Sciatic nerve (tissue), 2 donors: ENCODE measurements at places on chromosomes 3 and 15.

GRCh38 chr15:69806287-69806915 is 291.3 kb downstream of the TLE3 start:
- DNase-seq: no peak

DNA sequence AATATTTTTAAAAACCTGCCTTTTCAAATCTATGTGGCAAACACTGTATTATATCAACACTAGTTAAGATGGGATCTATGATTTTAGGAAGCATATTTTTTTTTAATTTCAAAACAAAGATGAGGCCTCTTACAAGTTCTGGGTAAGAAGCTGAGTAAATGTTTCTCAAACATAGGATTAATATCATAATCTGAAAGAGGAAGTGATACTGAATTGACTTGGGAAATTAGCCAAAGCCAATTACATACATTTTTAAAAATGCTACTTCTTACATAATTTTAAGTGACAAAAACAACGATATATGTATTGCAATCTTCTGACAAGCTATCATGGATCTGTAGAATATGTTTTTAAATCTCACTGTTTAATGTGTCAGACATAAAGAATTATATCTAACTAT is 135.1 kb upstream of the UBP1 start:
- DNase-seq: no peak

GRCh38 chr3:100311011-100311410 is 23.5 kb upstream of the NIT2 start:
- DNase-seq: no peak

- no peak for DNase-seq
Measured at GRCh38 chr3:54856271-54856670, 71.6 kb downstream of the LRTM1 start.

DNA sequence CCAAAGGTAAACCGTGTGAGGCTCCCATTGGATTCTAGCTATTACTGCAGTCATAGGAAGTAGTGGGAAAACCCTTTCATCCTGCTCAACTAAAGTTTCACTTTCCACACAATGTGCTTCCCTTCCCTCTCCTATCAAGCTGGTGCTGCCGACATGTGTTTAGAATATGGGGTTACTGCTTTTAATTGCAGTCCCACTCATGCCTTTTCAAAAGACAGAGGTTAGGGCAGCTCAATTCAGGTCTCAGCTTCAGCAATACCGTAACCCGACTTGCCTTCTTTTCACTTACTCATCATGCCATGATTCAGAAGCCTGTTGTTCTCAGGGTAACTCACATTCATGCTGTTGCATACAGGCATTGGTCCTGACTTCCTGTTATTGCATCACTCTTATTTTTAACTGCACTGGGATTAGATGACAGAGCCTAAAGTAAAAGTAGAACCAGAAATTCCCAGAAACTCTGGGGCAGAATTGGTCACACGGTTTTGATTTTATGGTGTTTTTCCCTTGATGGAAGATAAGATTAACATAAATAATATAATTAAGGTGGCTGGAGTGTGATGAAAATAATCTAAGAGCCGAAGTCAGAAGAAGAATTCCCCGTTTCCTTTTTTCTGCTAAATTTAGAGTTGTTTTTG is 45.7 kb downstream of the C2CD4B start:
- DNase-seq: no peak

DNA sequence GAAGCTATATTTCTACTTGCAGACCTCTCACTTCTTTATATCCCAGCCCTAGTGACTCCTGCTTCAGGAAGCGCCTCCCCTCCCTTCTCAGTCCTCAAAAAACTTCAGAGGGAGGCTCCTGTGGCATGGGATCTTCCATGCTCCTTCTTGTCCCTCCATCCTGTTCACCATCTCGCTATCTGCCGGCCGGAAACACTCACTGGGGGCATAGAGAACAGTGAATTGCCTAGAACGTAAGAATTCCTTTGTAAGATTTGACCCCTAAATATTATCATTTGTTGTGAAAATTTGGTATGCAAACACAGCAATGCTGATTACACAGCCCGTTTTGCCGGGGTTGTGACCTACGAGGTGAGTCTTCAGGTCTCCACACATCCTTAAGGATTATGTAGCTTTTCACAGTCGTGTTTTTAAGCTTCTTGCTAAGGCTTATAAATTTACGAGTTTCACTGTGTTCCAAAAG is 218.7 kb upstream of the ATP10A start:
- no peak for DNase-seq

GRCh38 chr3:56782215-56782614 is 19.5 kb downstream of the ARHGEF3 start:
- no peak for DNase-seq

DNA sequence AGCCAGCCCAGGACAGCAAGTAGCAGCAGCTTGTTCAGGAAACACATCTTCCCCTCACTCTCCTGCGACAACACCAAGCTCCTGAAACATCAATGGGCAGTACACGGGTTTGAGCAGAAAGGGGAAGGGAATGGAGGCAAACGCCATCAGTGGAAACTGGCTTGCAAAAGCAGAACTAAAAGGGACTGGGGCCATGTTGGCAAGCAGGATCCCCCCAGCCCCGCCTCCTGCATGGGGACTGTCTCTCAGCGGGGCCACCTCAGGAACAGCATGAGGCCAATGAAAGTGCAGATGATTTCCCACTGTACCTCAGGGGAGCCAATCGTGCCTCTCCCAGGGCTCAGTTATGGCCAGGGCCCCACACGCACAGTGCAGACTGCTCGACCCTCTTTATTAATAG is 6.8 kb downstream of the CDAN1 start:
- no peak for DNase-seq

DNA sequence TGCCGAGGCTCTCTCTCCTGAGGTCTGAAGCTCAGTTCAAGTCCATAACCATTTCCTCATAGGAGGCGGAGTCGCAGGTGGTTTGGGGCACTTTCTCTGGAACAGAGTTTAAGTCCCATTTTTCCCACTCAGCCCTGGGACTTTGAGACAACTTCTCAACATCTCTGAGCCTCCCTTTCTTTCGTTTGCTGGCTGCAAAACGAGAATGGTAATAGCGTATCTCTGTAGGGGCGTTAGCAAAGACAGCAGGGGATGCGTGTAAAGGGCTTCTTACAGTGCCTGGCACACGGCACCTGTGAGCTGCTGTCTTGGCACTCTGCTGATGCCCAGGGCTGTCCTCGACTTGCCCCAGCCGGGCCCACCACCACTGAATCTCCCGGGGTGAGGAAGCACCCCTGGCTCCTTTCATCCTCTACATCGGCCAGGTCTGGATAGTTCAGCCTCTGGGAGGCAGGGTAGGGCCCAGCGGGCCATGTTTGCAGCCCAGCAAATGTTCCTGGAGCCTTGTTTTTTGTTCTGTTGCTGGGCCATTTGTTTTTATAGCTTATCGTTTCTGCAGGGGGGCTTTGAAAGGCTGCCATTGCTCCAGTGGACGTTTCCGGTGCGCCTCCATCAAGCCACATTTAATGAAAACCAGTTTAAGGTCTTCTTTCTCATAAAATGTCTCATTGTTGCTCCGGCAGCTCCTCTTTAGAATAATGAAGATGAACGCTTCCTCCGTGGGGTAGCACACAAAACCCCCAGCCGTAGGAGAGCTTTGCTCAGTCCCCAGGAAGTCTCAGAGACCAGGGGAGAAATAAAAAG is 60.0 kb upstream of the WNT5A start:
- DNase-seq: no peak

DNA sequence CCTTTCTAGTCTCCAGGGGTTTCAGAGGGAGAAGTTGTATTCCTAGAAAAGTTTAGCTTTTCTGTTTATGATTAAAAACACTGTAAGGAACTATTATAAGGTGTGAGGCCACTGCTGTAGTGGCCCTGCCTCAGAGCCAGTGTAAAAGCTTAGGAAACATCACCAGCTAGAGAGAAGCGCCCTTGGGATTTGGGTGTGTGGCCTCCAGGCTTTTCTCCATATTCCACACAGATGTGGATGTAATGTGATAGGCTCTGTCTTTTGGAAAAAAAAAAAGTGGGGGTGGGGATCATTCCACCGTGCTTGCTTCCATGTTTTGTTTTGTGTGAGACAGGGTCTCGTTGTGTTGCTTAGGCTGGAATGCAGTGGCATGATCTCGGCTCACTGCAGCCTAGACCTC is 13.9 kb downstream of the SEC61A1 start:
- no peak for DNase-seq

GRCh38 chr3:181512787-181513186 is 198.9 kb upstream of the SOX2 start:
- DNase-seq: no peak

GRCh38 chr3:49399461-49399860 is 12.3 kb downstream of the RHOA start:
- DNase-seq: no peak

DNA sequence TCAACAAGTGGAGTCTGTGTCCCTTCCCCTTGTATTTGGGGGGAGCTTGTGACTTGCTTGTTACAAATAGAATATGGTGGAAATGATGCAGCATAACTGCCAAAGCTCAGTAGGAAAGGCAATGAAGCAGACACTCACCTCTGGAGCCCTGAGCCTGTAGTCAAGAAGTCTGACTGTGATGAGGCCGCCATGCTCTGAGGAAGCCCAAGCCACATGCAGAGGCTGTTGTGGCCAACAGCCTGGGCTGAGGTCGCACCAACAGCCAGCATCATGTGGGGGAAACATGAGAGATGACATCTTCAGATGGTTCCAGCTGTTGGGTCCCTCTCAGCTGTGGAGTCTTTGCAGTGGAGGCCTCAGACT is 161.4 kb downstream of the CHSY1 start:
- DNase-seq: no peak

DNA sequence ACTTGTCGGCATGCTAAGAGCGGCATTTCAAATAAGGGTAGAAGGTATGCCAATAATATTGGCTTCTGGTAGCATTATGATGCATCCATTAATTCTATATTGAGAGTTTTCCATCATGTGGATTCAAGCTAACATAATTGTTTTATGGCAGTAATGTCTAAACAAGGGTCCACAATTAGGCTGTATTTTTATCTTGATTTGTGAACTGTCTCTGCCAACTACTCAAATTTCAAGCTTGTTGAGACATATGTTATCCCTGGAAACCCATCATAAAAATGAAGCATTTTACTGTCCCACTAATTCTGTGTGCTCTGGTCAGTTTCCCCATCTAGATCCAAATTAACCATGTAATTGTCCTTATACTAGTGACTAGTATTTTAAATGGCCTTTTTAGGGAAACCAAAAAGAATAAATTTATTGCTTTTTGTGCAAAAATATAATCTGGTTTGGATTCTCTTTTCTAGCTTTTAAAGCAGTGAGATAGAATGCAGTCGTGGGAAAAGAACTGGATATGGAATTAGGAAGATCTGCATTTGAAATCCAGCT is 1.2 kb upstream of the OSTN start:
- DNase-seq: no peak

DNA sequence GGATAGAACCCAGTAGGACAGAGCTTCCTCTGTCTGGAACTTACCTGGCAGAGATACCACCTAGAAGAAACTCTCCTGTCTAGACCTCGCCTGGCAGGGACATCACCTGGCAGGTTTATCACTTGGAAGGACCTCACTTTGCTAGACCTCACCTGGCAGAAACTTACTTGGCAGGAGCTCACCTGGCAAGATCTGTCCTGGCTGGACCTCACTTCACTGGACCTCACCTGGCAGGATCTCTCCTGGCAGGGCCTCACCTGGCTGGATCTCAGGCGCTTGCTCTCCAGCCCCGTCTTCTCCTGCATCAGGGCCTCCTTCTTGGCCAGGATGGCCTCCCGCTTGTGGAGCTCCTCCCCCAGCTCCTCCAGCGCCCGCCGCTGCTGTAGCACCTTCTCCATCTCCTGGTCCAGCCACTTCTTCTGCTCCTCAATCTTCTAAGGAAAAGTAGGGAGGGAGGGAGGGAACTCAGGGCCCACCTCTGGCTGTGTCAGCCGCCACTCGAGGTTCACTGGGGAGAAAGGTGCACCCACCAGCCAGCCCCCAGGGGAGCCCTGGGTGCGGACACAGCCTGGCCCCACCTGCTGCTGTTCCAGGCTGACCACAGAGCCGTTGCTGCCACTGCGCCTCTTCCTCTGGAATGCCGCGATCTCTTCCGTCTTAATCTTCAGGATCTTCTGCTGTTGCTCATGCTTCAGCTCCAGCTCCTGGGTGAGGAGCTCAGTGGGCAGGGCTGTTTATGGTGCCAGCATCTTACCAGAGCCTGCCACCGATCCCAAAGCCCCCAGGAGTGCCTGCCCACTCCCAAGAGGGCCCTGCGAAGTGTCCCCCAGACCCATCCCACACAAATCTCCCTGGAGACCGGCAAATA is 22.5 kb downstream of the KIF7 start:
- no peak for DNase-seq

DNA sequence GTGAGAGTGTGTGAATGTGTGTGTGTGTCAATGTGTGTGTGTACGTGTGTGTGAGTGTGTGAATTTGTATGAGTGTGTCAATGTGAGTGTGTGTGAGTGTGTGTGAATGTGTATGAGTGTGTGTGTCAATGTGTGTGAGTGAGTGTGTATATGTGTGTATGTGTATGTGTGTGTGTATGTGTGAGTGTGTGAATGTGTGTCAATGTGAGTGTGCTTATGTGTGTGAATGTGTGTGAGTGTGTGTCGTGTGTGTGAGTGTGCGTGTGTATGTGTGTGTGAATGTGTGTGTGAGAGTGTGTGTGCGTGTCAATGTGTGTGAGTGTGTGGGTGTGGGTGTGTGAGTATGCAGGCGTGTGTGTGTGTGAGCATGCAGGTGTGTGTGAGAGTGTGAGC is 93.5 kb upstream of the ALDH1A3 start:
- DNase-seq: no peak

DNA sequence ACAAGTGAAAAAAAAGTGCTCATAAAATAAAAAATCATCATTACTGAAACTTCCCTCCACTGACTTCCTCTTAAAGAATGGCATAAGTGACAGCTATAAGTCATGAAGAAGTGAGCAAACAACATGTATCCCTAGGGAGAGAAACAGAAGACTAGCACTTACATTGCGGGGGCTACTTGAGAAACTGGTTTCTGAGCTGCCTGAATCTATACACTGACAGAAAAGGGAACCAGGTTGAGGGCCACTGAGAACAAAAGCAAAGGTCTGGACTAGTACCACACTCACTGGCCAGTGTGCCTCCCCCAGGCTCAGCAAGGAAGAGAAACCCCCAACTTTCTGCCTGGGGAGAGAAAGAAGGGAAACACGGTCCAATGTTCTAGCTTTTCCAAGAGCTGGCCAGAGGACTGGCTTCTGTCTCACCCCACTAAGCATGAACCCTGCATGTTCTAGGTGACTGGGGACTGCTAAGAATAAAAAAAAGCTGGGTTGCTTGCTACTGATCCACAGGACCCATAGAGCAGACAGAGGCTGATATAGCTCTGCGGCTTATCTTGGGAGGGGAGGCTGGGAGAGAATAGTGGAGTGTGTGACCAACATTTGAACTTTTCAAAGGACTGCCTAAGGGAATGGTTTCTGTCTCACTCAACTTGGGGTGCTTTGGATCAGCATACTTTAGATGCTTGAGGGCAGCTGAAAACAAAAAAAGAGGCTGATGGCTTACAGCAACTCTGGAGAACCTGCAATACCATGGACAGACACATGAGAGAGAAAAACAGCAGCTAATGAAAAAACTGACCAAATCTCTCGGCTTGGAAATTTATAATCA is 8.1 kb downstream of the RAD18 start:
- DNase-seq: no peak
